Transverse colon (tissue), 4 donors: ENCODE measurements at places on chromosomes 2 and 18.
A peak's percentile ranks its signal among the peaks of the same experiment; 100 is the strongest.

DNA sequence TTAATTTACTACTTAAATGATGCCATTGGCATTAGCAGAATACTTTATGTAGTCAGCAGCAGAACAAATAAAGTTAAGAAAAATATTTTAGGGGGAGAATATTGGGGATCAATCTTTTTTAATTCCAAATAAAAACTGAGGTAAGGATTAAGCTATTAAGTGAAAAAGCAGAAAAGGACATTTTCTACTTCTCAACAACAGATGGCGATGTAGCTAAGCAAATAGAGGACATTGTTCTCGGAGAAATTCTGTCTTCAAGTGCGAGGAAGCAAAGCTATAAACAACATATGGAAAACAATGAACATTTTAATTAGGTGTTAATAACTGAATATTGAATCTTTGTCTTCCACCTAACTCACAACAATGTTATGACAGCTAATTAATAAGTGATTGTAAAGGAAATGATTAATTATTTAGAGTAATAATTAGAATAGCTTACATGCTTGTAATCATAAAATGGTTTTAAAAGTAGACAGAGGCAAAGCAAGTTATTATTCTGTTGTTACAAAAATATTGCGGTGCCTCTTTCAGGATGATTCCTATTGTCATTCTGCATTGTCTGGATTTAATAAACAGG is 32.9 kb upstream of the CCDC93 start:
- no peak for DNase-seq

DNA sequence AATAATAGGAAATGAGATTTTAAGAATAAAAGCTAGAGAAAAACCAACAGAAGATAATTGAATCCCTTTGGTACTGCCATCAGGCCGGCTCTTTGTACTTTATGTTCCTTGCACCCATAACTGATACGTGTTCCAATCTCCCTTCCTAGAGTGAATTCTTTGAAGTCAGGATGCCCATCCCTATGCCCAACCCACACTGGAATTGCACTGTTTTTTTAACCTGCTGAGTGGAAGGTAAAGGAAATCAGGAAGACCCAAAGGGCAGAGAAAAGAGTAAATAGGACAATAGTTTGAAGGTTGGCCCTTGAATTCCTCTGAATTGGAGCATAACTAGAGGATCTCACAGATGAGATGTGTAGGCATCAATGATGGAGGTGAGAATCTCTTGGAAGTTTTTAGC is 4.4 kb upstream of the ATG16L1 start:
- DNase-seq, result no peak

DNA sequence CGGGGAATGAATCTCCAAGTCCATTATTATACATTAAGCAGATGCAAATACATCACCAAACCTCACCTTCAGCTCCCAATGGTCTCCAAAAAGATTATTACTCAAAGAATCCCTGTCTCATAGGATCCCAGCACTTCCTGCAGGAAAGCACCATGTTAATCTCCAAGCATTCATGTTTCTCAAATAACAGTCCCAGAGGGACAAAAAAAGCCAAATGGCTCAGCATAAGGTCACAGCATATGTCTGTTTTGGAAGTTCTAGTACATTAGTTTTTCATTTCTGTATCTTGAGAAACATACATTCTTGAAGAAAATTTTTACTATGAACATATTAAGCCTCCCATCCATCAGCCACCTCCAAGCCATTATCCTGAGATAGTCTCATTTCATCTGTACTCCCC is 103.3 kb downstream of the METTL4 start:
- no peak for DNase-seq

DNA sequence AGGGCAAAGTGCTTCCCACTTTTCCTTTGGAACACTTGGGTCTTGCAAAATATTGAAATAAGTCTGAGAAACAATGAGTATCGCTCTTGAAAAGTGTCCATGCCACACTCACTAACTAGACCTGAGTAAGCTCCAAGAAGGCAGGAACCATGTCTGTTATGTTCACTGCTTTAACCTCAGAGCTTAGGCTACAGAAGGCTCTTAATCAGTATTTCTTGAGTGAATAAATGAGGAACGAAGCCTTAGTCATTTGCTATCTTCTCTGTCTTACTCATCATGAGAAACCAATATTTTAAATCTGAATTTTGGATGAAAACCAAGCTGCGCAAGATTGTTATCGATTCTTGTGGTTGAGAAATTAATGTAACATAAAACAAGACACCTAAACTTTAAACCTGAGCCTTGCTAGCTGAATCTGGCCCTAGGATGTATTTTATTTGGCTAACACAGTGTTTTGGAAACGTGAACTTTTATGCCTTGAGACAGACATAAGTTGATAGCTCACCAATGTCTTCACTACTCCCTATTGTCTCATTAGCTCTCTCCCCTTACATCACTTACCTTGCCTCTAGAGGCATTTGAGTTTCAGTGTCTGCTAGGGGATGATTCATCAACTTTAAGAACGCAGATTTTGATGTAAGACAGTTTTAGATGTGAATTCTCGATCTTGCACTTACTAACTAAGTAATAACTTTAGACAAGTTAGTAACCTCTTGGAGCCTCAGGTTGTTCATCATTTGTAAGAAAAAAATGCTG is 392.8 kb upstream of the MEIS1 start:
- no peak for DNase-seq

GRCh38 chr2:76178610-76179009 is 467.9 kb upstream of the GCFC2 start:
- DNase-seq, result no peak

- no peak for DNase-seq
These were observed 867 bp downstream of the SF3B6 start for GRCh38 chr2:24075259-24075658.

DNA sequence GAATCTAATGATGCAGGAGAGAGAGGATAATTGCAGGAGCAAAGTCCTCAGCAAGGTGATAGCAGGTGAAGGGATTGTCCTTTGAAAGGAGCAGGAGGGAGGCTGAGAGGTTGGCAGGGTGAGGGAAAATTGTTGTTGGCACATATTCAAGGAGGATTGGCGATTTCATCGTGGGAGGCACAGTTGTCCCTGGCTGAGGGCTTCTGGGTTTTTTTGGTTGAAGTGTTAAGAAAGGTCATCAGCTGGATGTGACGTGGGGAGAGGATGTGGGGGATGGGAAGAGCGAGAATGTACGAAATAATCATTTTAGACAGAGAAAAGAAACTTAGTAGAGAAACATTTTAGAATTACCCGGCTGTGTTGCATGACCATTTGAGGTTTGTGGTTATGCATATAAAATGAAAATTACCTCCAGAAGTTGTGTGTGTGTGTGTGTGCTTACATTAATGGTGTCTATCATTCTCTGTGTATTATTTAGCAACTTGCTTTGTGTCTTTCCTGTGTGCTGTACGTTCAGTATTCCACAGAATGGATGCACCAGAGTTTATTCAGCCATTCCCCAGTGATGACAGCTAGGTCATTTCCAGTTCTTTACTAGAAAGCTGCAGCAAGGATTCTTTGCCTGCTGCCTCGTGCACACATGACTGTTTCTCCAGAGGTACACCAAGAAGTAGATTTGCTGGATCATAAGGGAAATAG is 67.6 kb downstream of the SDC1 start:
- DNase-seq, result peak; percentile 36

DNA sequence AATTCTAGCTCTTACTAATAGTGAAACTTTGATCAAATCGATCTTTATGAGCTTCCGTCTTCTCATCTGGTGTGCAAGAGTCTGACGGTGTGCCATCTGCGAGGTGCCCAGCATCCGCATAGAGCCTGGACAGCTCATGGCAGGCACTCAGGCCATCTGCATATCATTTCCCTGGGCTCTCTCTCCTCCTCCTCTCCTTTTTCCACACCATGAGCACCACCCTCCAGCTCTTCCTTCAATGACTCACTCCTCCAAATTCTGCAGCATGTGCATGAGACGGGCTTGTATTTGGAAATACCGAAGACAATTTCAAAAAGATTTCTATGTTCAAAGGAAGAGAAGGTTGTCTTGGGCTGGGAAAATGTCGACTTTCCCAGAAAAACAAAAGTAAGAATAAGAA is 161.1 kb downstream of the CCBE1 start:
- DNase-seq, result no peak

DNA sequence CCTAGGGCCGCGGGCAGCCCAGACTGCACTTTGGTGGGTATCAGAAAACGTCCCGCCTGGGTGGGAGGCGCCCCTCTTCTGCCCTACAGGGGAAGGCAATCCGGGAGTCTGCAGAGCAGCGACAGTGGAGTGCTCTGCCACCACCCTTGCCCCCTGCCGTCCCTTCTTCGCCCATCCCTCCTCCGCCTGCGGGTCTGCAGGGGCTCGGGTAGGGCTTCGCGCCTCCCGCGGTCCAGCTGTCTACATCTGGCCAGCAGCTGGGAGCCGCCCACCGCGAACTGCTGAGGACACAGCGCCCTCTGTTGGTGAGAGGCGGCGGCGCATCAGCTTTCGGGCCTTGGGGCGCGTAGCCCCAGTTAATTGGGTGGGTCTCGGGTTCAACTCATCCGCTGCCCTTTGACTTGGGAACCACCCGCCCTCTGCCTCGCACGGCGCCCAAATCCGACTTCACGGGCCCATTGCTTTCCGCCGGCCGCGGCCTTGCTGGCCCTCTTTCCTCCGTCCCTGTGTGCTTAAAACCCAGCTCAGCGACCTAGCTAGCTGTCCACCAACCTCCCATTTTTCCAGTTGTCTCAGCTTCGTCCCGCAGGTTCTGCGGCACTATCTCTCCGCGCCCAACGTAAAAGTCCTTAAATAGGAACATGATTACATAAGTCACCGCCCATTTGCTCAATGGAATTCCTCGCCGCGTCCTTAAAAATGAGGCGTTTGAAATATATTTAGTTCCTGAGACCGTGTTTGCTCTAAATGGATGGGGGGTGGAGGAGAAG is 17.6 kb downstream of the WNT10A start:
- DNase-seq, result peak; percentile 80

DNA sequence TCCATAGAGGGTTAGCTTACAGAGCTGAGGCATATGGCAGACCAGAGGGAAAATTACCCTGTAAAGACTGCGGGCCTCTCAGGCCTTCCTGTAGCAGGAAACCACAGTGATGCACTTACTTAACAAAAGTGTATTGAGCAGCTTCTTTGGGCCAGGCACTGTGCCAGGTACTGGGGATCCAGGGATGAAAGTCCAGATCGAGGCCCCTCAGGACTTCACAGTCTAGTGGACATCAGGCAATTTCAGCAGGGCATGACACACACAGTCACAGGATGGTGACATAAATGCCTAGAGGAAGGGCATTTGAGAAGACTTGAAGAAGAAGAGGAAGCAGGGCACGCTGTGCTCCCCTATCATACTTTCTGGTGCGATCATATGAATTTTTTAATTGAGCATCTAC is 71.7 kb downstream of the MARCO start:
- no peak for DNase-seq

GRCh38 chr2:178863856-178864620 is 56.8 kb upstream of the TTN start:
- no peak for DNase-seq

DNA sequence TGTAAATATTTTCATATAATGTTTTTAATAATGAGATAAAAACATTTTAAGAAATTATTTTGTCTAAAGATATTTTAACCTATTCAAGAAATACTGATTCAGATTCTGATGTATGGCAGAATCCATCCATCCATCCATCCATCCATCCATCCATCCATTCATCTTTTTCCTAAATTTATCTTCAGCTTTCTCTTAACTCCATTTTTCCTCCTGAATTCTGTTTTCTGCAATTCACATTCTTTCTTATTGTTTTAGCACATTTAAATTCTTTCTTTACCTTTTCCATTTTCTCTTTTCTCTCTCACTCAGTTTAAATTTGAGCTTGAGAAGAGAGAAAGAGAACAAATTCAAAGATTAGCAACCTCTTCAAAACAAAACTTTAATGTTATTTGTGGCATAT is 3.6 kb downstream of the LRP1B start:
- no peak for DNase-seq

- DNase-seq, result no peak
These were observed 19.1 kb upstream of the AFTPH start for GRCh38 chr2:64504774-64505720.

- DNase-seq, result no peak
These were observed 6.5 kb downstream of the MERTK start for GRCh38 chr2:111904726-111905474.

GRCh38 chr18:38879871-38880270 is 1314.3 kb upstream of the CELF4 start:
- no peak for DNase-seq

DNA sequence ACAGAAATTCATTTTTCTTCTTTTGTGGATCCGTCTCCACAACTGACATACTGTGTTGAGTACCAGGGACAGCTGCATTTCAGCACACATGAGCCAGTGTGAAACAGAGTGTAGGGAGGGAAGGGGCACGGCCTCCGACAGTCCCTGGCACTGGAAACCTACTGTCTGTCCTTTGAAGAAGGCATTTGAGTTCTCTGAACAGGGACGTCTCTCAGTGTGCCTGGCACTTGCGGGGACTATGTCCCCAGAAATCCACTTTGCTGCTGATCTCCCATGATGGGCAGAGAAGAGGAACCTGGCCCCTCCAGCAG is 48.1 kb downstream of the PLB1 start:
- DNase-seq, result no peak

DNA sequence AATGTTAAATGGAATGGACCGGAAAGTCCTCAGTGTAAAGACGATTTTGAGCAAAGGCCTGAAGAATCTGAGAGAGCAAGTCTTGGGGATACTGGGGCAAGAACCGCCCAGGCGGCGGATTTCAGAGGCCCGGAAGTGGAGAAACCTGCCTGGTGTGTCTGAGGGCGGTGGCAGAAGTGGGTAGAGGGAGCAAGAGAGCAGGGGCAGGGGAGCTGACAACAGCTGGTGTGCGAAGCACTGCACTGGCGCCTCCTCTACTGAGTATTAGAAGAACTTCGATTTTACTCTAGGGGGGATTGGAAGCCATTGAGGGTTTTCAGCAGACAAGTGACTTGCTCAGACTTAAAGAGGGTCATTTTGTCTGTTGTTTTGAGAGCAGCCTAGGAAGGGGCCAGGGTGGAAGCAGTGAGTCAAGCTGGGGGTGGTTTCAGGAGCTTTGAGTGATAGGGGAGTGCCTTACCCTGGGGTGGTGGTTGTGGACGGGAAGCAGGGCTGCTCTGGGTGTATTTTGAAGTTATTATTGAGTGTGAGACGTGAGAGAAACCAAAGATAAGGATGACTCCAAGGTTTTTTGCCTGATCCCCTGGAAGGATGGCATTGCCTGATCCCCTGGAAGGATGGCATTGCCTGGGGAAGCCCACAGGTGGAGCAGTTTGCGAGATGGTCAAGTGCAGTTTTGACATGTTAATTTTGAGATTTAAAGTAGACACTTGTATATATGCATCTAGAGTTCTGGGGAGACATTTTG is 52.5 kb downstream of the ZNF236 start:
- no peak for DNase-seq

GRCh38 chr2:181553244-181553643 is 96.1 kb downstream of the ITGA4 start:
- DNase-seq, result no peak

DNA sequence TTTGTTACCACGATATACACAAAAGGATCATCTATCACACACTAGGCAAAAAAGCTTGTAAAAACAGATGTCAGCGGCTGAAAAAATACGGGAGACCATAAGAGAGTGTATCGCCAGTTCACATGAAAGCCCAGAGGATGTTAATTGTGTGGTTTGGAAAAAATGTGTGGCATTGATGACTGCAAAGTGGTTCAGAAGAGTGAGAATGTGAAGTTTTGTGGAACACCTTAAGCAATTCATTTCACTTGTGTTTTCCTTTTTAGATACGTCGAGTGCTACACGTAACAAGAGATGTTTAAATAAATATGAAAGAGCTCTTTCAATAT is 61.7 kb upstream of the DAPL1 start:
- DNase-seq, result no peak

- no peak for DNase-seq
These were observed 235.3 kb upstream of the PXDN start for GRCh38 chr2:1979569-1979968.

GRCh38 chr2:46066116-46066515 is 231.1 kb upstream of the EPAS1 start:
- DNase-seq, result no peak
